Activated CD4-positive, alpha-beta memory T cell treated with anti-CD3 and anti-CD28 coated beads for 36 hours (primary cell): ENCODE measurements at places on chromosomes 1 and 21. TPM values are rescaled to one million over a fixed set of nuclear protein-coding genes. Genes with fewer than 3 reads are reported as not detected.

DENND2C gene
- total RNA-seq, result 0.90 TPM

LRRC38 gene
- total RNA-seq, result not detected

BTBD8 gene
- total RNA-seq, result 2.9 TPM

ADAMTSL4 gene
- total RNA-seq, result 1.1 TPM

TMEM125 gene
- total RNA-seq, result not detected

KCNE2 gene
- not detected for total RNA-seq

HCN3 gene
- total RNA-seq, result 2.4 TPM

LCE6A gene
- not detected for total RNA-seq

TAL1 gene
- total RNA-seq, result 0.07 TPM

TBX19 gene
- 2.2 TPM for total RNA-seq

ELAPOR1 gene
- total RNA-seq, result 9.1 TPM

SSX2IP gene
- total RNA-seq, result 11.6 TPM

LCE2A gene
- not detected for total RNA-seq

PKLR gene
- total RNA-seq, result not detected

ANKRD35 gene
- 0.24 TPM for total RNA-seq

OR2T11 gene
- total RNA-seq, result not detected

LRRIQ3 gene
- total RNA-seq, result 1.7 TPM
